ENCODE measurements at places on chromosomes 2 and 18. TPM values are rescaled to one million over a fixed set of nuclear protein-coding genes. Genes with fewer than 3 reads are reported as not detected.

DNA sequence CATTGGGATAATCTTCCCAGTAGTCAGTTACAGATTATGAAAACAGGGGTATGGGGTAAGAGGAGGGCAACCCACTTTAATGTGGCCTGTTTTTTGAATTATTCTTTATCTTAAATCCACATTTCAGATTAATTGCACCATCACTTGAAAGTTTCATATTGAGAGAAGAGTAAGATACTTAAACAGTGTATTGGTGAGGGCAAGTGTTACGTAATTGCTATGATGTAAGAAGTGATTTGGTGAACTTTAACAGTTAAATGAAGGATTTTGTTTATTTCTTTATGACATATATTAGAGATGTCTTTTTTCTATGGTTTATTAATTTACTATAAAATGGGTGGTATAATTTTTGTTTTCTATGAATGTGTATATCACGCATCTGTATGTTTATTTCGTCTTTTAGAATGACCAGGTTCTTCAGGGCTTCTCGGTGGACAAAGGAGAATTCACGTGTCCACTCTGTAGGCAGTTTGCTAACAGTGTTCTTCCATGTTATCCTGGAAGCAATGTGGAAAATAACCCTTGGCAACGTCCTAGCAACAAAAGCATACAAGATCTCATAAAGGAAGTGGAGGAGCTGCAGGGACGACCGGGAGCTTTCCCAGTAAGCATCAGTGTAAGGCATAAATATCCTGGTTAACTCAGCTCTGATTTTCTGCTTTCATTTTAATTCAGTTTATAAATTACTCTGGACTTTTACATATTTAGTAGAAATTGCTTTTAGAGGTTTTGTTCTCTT is 171.2 kb upstream of the MYO3B start:
- DNase-seq: no peak
- no peak overlapping the region for H3K27ac ChIP-seq
- H3K4me3 ChIP-seq: no peak overlapping the region
- peaks cover 1% of the 10 kb centered on the region for H3K36me3 ChIP-seq
- no peaks in the 10 kb centered on the region for H3K27me3 ChIP-seq
- H3K4me1 ChIP-seq: no peaks in the 10 kb centered on the region

GRCh38 chr2:8569332-8569930 is 112.4 kb upstream of the ID2 start:
- H3K27ac ChIP-seq: no peak overlapping the region
- H3K4me1 ChIP-seq: no peaks in the 10 kb centered on the region
- H3K4me3 ChIP-seq: no peak overlapping the region
- DNase-seq: no peak
- no peaks in the 10 kb centered on the region for H3K36me3 ChIP-seq

DNA sequence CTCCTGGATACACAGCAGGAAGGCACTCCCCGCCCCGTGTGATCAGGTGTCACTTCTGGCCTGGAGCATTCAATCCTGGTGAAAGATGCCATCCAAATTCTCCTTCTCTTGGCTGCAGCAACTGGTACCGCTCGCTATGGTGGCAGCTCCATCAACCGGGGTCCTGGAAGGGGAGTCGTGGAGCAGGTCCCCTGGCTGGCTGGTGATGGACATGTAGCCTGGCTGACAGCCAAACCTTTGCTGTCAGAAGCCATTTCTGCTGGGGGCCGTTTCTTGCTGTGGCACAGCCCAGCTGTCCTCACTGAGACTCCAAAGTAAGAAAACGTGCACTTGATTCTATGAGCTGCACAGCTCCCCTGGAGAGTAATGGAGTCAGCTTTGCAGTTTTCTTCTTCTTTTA is 7.1 kb upstream of the CYS1 start:
- no peaks in the 10 kb centered on the region for H3K27me3 ChIP-seq
- no peak for DNase-seq
- no peaks in the 10 kb centered on the region for H3K36me3 ChIP-seq
- no peak overlapping the region for H3K27ac ChIP-seq
- H3K4me1 ChIP-seq: no peaks in the 10 kb centered on the region

DNA sequence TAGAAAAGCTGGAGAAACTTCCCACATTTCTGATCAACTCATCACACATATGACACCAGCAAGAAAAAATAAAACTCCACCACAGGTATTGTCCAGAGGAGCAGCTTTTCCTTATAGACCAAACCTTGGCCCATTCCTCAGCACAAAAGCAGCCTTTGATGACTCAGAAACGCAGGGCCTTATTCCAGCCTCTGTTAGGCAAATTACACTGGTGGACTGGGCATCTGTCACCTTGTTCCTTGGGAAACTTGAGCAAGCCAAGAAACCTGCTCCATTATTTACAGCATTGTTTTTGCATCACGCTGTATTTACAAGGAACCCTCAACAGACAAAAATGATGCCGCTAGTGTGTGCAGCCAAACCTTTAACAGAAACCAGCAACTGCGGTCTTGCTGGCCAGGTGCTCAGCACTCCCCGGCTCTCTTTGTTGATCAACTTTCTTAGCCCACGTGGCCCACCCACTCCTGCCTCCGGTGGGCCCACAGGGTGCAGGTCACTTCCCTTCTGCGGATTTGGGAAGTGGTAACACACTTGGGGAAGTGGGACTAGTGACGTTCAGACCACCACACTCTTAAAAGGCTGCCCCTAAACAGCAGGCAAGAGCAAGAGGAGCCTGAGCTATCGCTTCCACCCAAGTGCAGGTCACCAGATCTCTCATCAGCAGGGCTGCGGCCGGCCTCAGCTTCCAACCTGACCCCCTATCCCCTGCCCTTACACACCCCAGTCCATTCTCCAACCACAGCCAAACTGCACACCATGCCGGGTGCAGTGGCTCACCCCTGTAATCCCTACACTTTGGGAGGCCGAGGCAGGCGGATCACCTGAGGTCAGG is 1.5 kb downstream of the AP1S3 start:
- H3K4me1 ChIP-seq: no peaks in the 10 kb centered on the region
- H3K4me3 ChIP-seq: no peak overlapping the region
- DNase-seq: no peak
- H3K27ac ChIP-seq: no peak overlapping the region
- H3K36me3 ChIP-seq: no peaks in the 10 kb centered on the region

DNA sequence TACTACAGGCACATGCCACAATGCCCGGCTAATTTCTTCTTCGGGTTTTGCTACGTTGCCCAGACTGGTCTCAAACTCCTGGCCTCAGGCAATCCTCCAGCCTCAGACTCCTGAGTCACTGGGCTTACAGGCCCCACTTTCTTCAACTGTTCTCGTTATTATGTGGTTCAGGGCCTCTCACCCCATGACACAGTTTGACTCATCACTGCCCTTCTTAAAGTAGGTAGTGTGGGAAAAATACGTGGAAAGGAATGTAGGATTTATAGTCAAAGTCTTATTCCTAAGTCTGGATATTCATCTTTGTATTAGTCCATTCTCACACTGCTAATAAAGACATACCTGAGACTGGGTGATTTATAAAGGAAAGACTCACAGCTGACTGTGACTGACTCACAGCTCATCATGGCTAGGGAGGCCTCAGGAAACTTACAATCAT is 19.4 kb downstream of the CENPA start:
- DNase-seq: no peak
- no peak overlapping the region for H3K4me3 ChIP-seq
- no peaks in the 10 kb centered on the region for H3K36me3 ChIP-seq

DNA sequence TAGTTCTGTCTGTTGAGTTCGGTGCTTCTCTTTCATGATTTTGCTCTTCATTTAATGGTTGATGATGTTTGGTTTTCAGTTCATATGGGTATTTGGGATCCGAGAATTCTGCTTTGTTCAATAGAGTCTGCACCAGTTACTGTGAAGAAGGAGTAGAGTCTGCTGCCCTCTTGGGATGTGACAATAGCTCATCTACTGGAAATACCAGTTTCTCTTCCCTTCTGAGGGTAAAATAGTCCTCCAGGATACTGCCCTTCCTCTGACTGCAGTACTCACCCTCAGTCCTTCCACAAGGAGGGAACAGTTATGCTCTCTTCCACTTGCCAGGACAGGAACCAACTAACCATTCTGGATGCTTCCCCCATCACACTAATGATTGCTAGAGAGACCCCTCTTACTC is 12.5 kb upstream of the TNFAIP6 start:
- H3K27ac ChIP-seq: no peak overlapping the region
- H3K4me1 ChIP-seq: no peaks in the 10 kb centered on the region
- H3K27me3 ChIP-seq: no peaks in the 10 kb centered on the region

GRCh38 chr18:40949114-40949950 is 1005.7 kb upstream of the PIK3C3 start:
- no peaks in the 10 kb centered on the region for H3K27me3 ChIP-seq
- H3K4me1 ChIP-seq: no peaks in the 10 kb centered on the region
- DNase-seq: peak; percentile 44

GRCh38 chr2:133393895-133394294 is 174.4 kb downstream of the NCKAP5 start:
- H3K27me3 ChIP-seq: no peaks in the 10 kb centered on the region
- no peak for DNase-seq
- H3K36me3 ChIP-seq: no peaks in the 10 kb centered on the region
- no peak overlapping the region for H3K4me3 ChIP-seq
- no peak overlapping the region for H3K27ac ChIP-seq

DNA sequence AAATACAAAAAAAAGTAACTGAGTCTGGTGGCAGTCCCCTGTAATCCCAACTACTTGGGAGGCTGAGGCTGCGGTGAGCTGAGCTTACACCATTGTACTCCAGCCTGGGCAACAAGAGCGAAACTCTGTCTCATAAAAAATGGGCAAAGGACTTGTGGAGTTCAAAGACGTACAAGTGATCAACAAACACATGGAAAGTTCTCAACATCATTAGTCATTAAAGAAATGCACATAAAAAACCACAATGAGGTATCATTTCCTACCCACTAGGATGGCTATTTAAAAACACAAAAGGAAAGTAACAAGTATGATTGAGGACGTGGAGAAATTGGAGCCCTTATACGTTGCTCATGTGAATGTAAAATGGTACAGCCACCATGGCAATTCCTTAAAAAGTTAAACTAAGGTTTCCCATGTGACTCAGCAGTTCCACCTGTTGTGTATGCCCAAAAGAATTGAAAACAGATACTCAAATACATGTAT is 52.3 kb downstream of the RAB10 start:
- no peaks in the 10 kb centered on the region for H3K27me3 ChIP-seq
- no peaks in the 10 kb centered on the region for H3K4me1 ChIP-seq
- no peak for DNase-seq
- H3K4me3 ChIP-seq: no peak overlapping the region

DNA sequence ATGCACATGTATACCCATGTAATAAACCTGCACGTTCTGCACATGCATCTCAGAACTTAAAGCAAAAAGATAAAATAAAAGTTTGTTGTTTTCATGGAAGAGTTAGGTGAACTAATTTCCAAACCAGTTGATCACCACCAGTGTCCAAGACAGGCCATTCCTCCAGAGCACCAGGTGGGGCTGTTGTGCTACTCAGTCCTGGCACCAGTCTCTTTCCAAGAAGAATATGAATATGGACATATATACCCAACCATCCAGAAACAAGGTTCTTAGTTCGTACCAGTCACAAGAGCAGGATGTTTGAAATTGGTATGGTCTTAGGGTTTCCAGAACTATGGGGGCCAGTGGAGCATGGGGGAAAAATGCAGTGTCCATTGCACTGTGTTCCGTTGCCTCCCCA is 17.2 kb upstream of the TNP1 start:
- no peaks in the 10 kb centered on the region for H3K36me3 ChIP-seq
- H3K4me3 ChIP-seq: no peak overlapping the region
- DNase-seq: no peak
- no peak overlapping the region for H3K27ac ChIP-seq
- H3K4me1 ChIP-seq: no peaks in the 10 kb centered on the region

GRCh38 chr2:72830273-72830672 is 4.4 kb upstream of the EXOC6B start:
- no peak for DNase-seq
- no peaks in the 10 kb centered on the region for H3K27me3 ChIP-seq
- H3K27ac ChIP-seq: no peak overlapping the region
- H3K36me3 ChIP-seq: no peaks in the 10 kb centered on the region
- no peaks in the 10 kb centered on the region for H3K4me1 ChIP-seq
- no peak overlapping the region for H3K4me3 ChIP-seq

DNA sequence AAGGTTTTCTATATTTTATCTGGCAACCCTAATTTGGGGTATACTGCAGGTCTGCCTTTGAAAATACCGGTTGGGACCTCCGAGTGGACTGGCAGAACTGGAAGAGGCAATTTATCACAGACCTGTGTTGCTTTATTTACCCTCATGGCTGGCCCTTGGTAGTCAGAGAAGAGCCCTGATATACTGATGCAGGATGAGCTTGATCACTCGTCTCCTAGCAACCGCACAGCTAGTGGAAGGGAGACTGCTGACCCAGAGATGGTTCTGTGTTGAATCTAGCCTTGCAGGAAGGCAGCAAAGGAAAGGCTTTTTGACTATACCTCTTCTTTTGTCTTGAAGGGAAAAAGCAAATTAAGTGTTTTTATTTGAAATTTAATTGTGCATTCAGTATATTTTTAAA is 154.7 kb downstream of the EML6 start:
- DNase-seq: no peak
- H3K4me3 ChIP-seq: no peak overlapping the region
- H3K27ac ChIP-seq: no peak overlapping the region
- no peaks in the 10 kb centered on the region for H3K4me1 ChIP-seq

DNA sequence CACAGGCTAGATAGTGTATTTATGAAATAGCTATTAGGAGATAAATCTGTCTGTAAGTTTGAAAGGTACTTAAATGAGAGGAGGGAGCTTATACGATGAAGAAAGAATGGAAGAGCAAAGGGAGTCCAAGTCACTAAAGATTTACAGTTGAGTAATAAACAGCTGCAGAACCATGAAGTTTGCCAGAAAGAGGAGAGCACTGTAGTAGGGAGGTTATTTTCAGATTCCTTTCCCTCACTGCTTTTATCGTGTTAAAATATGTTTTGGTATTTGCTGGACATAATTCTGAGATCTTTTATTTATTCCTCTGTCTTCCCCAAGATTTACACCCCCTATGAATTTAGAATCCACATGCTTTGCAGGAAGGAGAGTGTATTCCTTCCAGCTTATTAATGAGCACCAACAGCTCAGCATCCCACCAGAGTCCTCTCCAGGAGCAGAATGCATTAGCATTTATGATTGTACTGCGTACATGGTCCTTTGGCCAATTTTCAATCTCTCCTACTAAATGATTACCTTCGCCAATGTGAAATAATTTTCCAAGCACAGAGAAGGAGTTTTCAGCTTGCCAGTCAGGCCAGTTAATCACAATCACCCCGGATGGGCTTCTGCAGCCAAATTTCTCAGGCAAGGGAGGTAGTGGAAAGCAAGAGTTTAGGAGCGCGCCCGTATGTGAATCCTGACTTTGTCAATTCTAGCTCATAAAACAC is 297.0 kb downstream of the NBAS start:
- no peaks in the 10 kb centered on the region for H3K27me3 ChIP-seq
- no peak for DNase-seq
- H3K36me3 ChIP-seq: no peaks in the 10 kb centered on the region

CD8A gene
- total RNA-seq: 2.9 TPM

All from aorta (tissue), 5 donors.